Stimulated activated effector memory CD8-positive, alpha-beta T cell treated with anti-CD3 and anti-CD28 coated beads, Interleukin-12 subunit alpha, Interleukin-12 subunit beta, amount 100 ng/mL, for 72 hours (primary cell): ENCODE measurements at places on chromosomes 7 and 10.
A peak's percentile ranks its signal among the peaks of the same experiment; 100 is the strongest.

DNA sequence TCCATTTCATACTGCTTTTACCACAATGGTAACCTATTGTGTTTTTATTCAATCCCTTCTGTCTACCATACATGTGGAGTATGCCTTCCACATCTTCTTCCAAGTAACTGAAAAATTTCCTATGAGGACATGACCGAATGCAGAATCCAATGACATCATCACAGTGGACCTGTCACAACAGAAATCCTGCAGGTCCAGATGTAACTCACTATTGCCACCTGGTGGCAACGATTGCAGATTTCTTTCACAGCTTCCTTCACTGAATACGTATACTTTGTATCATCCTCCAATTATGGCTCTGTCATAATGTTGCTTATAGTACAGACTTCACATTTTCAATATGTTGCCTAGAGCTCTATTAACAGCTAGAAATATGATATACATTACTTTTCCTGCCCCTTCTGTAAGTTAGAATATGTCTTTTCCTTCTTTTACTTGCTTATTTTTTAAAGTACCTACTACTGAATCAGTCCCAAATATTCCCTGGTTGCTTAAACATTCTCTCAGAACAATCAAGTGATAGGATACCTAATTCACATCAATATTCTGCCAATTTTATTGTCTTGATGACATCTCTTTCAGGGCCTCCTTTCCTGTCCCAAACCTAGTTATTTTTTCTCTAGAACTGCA lies 45.4 kb downstream of the SLC13A1 start:
- peak; percentile 54 for DNase-seq

DNA sequence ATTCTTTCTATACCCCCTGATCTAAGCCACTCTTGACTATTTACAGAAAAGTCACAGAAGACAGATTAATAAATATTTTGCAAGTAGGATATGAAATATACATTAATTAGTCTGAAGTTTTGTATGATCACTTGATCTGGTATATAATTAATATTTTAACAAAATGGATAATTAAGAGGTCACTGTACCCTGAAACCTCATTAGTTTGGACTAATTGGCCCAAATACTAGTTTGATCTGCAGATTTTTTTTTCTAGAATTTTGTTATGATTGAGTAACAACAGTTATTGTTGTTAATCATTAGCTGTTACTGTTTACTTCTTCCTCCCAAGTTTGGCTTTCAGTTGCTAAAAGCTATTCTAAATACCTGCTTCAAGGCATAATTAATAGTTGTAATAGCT lies 2.7 kb downstream of the NHLRC2 start:
- DNase-seq, result no peak

GRCh38 chr10:25768167-25768566 lies 165.9 kb upstream of the MYO3A start:
- no peak for DNase-seq

DNA sequence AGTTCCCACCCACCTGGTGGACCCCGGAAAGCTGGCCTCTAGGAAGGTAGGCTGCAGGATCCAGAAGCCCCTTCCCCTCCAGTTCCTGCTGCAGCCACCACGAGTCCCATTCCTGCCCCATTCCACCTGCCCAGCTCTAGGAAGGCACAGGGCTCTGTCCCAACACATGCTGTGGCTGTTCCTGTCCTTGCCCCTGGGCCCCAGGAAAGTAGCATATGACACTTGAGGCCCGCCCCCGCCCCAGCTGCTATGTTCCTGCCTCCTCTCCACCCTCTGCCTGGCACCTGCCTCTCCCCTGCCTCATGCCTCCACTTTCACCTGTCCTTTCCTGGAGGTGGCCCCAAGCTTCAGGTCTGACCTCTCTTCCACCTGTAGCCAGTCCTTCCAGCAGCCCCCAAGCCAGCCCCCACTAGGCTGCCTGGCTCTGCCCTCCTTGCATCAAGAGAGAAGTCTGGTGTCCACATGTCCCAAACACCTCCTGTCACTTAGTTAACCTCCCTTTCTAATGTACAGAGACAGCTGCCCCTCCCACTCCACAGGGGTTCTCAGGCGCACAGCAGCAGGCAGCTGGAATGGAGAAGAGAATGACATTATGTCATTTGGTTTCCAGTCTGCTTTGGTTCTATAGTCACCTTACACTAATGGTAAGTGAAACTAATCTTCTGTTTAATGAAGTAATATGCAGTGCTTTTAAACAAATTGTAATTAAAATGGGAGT lies 22.7 kb downstream of the YKT6 start:
- no peak for DNase-seq
